ENCODE measurements at places on chromosomes 5 and 9.

DNA sequence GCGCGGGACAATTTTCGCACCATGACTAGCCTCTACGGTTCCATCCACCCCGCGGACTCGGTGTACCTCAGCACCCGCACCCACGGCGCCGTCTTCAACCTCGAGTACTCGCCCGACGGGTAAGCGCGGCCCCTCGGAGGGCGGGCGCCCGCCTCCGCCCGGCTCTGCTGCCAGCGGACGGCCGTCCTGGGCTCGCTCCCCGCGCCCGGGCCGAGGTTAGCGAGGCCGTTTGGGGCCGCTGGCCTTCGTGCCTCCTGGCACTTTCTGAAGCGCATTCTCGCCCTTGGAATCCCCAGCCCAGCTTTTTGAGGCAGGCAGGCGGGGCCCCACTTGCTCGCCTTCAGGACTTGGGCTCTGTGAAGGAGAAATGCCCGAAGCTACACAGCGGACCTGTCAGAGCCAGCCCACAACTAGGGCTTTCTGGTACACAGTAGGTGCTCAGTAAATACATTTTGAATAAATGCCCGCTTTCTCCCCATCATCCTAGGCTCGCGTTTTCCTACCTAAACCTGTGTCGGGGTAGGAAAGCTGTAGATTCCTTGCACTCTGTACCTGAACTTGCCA is 772 bp downstream of the DCAF10 start:
- DNase-seq: peak; percentile 20

- DNase-seq: no peak
Measured at GRCh38 chr9:34600908-34601307, 11.0 kb downstream of the RPP25L start.

GRCh38 chr9:74147906-74148305 is 349.2 kb upstream of the RORB start:
- DNase-seq: no peak

GRCh38 chr9:79731171-79731890 is 159.6 kb downstream of the TLE4 start:
- DNase-seq: peak; percentile 2

DNA sequence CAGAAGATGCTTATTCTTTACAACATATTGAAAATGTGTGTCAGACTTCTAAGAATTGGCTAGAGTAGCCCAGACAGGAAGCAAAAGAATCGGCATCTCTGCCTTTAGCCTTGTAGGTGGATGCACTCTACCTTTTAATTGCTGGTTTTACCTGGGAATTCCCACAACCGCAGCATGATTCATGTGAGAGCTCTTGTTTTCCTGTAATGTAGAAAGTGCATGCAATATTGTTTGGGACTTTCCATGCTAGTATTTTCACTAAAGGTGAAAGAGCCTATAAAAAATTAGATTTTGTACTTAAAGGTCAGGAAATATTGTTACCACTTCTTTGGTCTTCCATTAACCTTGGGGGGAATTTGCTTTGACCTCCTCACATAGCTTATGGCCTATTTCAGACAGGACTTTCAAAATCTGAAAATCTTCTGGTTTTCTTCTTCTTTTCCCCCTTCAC is 89.8 kb downstream of the NTRK2 start:
- no peak for DNase-seq

GRCh38 chr9:87587356-87587745 is 89.7 kb downstream of the DAPK1 start:
- no peak for DNase-seq

GRCh38 chr5:176774216-176775171 is 35.9 kb upstream of the UNC5A start:
- DNase-seq: no peak

GRCh38 chr5:177453852-177454396 is 7.3 kb downstream of the PRR7 start:
- no peak for DNase-seq

DNA sequence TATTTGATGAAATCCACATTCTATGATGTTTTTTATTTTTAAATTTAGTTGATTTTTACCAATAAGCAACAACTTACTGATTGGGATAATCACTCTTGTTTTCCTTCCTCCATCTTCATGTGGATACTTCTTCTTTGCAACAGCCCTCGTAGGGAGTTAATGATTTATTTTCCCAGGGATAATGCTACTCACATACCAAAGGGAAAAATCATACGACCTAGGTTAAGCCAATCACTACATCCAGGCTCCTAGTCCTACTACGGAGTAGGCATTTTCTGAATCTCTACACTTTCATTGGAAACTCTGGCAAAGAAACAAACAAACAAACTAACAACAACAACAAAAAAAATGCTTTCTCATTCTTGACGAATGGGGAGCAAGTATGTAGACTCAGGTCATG is 663.4 kb downstream of the PTPRD start:
- no peak for DNase-seq

DNA sequence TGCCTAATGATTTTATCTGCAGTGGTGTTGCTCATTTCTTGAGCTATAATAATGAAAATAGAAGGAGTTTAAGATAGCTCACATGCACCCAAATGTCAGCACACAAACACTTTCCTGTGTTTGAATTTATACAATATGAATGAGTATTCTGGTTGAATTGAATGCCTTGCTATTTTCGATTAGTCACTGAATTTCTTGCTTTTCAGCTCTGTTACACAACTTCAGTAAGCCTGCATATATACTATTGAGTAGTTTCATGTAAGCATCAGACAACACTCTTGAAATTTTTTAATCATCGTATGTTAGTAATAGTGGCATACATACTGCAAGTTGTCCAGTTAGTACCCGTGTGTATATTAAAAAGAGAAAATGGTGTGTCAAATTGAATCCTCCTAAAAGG is 281.5 kb upstream of the GRIA1 start:
- peak; percentile 25 for DNase-seq

Data from fibroblast of pulmonary artery (primary cell).